Hippocampal formation (tissue), 2 donors: ENCODE measurements at places on chromosomes 11 and 22.
A peak's percentile ranks its signal among the peaks of the same experiment; 100 is the strongest.

DNA sequence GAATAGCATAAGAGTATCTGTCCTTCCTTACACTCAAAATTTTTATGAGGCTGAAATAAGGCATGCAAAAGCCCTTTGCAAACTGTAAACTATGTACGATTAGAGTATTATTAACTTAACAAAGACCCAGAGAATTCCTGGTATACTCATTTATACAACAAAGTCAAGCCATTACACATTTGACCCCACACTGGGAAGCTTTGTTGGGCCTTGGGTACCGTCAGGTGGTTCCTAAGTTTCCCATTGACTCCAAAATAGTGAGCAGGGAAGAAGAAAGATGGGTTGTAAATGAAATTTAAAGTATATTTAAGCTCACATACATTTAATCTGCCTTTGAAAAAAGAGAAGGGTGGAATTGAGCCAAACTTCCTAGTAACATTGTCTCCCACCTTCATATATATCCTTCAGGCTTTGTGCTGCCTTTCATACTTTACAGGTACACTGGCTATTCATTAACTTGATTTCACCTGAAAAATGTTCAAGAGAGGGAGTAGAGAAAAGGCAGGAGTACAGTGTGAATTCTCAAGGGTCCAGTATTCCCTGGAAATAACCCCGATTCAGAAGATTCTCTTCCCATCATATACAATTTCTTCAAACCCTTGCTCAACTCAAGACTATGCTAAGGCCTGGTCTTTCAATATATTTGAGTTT is 68.6 kb downstream of the SOX6 start:
- DNase-seq = no peak

DNA sequence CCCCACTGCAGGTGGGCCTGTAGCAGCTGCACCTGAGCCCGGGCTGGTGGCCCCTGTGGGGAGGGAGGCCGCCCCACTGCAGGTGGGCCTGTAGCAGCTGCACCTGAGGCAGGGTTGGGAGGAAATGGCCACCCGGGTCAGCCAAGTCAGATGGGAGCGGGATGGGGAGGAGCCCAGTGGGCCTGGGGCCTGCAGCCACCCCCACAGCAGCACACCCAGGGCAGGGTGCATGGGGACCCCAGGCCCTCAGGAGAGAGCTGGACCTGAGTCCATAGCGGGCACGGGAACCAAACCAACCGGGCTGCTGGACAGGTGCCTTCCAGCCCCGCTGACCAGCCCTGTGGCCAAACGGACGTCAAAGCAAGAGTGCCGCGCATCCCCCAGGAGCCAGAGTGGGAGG is 61.7 kb downstream of the BRD1 start:
- DNase-seq = no peak

- DNase-seq = no peak
These were observed 1.4 kb downstream of the LMNTD2 start for GRCh38 chr11:559020-559620.

- no peak for DNase-seq
These were observed 20.8 kb downstream of the NTM start for GRCh38 chr11:131391176-131391575.

DNA sequence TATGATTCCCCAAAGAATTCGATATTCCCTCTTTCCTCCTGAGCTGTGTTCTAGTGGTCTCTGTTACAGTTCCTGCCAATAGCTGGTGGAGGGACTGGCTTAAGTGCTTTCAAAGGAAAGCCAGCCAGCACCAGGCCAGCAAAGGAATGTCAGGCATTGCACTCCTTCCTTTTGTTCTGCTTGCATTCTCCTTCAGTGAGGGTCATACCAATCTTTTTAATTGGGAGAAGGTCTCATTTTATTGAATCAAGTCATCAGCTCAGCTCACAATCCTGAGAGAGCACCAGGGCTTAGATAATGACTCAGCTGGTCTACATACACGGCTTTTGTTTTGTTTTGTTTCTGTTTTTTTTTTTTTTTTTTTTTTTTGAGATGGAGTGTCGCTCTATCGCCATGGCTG is 222.9 kb downstream of the NAV2 start:
- no peak for DNase-seq

DNA sequence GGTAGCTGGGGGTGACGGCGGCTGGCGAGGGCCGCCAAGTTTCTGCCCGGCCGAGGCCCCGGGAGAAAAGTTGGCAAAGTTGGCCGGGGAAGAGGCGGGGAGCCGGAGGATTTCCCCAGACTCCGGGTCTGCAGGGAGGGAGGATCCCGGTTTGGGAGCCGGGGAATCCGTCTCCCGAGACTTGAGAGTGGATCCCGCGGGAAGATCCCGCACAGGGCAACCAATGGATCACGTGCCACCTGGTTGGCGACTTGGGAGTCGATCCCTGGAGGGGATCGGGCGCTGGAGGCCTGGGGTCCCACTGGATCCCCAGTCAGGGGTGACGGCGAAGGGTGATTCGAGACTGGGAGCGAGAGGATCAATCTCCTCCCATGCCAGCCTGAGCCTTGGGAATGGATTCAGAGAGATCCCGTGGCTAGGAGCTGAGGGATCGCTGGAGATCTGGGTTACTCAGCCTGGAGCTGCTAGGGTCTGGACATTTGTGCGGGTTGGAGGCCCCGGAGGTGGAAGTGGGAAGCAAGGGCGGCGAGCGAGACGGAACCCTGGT is 394 bp downstream of the KIAA1671 start:
- no peak for DNase-seq

GRCh38 chr11:120254788-120255518 is 15.0 kb downstream of the POU2F3 start:
- no peak for DNase-seq

GRCh38 chr11:58625826-58626460 is 3.5 kb downstream of the CNTF start:
- no peak for DNase-seq

DNA sequence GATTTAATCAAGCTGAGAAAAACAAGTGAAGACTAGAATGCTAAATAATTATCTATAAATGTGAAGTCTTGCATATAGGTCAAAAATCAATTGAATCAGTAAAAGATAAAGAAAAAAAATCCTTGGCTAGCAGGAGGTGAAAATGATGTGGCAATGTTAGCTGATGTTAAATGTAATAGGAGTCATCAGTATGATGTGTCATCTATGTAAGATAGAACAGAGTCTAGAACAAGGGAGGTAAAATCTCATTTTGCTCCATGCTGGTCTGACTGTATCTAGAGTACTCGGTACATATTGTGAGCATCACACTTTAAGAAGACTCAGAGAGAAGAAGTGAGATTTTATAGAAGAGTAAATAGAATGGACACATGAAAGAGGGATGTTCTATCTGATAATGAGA is 721.2 kb downstream of the ETS1 start:
- no peak for DNase-seq

GRCh38 chr11:115334932-115335788 is 169.1 kb downstream of the CADM1 start:
- DNase-seq = no peak

GRCh38 chr22:31089160-31090100 is 8.3 kb downstream of the SMTN start:
- DNase-seq = peak; percentile 33

DNA sequence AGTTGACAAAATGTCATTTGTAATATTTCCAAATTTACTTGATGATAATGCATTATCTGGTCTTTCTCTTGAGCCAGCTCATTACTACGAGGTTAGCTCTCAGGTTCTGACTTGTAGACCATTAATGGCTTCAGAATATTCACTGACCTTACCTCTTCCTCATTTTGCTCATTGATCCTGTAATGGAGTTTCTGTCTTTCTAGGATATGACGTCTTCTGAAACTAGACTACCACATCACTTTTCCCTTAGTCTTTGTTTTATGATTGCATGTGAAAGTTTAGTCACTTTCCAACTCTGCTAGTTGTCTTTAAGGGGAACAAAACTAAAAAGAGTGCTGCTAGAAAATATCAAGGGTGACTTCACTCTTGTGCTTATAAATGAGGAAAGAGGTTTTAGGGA is 697.6 kb downstream of the JRKL start:
- no peak for DNase-seq

DNA sequence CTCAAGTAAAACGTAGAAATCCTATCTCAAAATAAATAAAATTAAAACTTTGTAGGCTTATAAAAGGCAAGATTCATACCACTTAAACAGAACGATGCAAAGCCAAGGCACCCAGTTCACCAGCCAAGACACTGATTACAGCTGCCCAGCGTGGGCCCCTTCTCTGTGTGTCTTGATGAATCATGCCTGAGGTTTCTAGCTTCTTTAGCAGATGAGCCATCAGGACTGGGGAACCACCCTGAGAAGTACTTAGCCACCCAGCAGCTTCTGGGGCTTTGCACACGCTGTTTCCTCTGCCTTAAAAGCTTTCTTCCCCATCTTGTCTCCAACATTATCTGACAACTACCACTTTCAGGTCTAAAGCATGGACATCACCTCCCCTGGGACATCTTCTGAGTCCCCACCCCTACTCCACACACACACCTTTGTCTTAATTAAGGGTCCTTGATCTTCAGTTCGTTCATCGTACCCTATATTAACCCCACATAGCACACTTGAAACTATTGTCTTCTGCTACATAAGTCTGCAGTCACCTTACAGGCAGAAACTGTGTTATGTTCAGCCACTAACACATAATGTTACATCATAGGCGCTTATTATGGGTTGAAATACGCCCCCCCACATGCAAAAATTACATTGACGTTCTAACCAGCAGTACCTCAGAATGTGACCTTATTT is 8.7 kb upstream of the LAYN start:
- DNase-seq = no peak

DNA sequence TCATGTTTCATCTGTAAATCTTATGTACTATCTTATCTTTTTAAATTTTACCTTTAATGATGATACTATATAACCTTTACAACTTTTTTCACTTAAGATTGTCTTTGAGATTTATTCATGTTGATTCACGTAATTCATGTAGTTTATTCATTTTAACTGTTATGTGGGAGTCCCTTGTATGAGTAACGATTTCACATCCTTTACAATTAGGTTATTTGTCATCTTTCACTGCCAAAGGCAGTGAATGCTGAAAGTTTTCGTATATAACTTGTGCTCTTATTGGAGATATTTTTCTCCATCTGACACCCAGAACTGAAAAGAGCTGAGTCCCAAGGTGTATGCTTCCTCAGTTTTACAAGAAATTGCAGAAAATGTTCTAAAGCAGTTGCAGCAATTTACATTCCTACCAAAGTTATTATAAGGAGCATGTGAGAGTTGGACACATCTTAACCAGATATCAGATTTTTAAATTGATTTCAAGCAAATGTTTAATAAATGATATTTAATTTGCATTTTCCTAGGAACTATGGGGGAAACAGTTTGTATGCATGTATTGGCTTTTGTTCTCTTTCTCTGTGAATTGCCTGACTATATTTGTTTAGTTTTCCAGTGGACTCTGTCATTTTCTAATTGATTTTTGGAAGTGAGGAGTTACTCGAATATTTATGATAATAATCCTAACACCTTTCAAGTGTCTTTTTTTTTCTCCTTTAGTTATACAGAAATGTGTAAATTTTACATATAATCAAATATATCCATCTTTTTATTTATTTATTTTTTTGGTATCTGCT is 6.4 kb downstream of the ARL14EP start:
- DNase-seq = no peak

DNA sequence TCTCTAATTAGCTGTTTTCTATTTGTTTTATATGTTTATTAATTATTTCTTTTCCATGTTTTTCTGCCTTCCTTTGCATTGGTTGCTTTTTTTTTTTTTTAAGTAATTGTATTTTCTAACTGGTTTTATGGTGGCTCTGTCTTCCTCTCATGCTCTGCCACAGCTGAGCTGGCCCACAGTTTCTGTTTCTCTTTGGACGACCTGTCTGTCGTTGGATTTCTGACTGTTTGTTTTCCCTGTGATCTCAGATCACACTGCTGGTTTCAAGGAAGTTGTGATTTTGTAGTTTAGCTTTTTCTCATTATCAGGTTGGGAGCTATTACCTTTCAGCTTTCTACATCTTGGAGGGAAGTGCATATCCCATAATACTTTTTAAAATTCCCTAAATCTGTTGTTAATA is 15.9 kb upstream of the OR6M1 start:
- DNase-seq = no peak

- DNase-seq = no peak
These were observed 187.6 kb downstream of the ADAMTS15 start for GRCh38 chr11:130635937-130636630.

DNA sequence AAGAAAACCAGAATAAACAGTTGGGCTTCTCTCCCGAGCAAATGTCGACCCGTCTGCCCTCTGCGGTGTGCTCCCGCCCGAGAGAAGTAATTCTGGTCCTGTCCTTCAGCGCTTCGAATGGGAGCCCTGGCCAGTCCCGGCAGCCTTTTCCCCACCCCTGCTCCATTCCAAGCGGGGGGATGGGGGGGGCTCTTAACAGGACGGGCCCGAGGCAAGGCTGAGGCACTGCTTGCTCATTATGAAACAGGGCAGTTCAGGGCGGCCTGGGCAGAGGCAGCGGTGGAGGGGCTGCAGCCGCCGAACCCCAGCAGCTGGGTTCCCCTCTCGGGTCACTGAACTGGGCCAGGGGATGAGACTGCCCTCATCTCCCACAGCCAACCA is 9.1 kb downstream of the BACE1-AS start:
- DNase-seq = no peak

- no peak for DNase-seq
These were observed 4.9 kb downstream of the PPP1CA start for GRCh38 chr11:67396587-67397389.

GRCh38 chr11:19615341-19616183 is 97.1 kb upstream of the NAV2 start:
- DNase-seq = no peak

DNA sequence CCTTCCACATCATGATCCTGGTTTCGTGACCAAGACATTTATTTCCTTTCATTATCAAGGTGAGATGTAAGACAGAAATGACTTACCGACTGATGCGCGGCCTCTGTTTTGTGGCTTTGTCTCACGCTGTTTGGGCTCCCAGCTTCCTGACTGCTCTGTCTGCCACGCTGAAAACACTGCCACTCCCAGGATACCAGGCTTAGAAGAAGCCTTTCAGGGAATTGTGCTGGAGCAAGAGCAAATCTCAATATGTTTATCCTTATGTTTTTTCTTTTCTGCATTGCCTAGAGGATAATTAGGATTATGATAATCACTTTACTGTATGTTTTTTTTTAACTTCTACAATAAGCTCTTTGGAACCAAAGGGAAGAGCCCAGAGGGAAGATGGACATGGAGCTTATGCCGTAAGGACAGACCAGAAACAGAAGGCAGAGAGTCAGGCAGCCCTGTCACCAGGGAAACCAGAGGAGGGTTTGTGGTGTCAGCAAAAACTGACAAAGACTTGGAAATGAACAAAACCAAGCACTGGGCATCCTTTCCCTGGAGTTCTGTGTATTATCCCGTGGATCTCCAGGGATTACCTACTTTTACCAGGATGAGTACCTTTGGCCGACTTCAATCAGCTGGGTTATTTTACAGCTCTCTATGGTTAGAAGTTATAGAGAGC is 68.2 kb upstream of the ISX start:
- no peak for DNase-seq
